ENCODE measurements at places on chromosomes 1 and 21. TPM values are rescaled to one million over a fixed set of nuclear protein-coding genes. Genes with fewer than 3 reads are reported as not detected.
A peak's percentile ranks its signal among the peaks of the same experiment; 100 is the strongest.

OLFML3 gene
- total RNA-seq: 31.2 TPM

KRTAP10-1 gene
- total RNA-seq: not detected

KLHDC7A gene
- 0.91 TPM for total RNA-seq

CCDC181 gene
- 0.24 TPM for total RNA-seq

TTC22 gene
- not detected for total RNA-seq

PDE4B gene
- total RNA-seq: not detected

IVL gene
- not detected for total RNA-seq

UQCRH gene
- total RNA-seq: 534 TPM

PCAT6 gene
- total RNA-seq: not detected

- DNase-seq: no peak
Observed at GRCh38 chr1:84720221-84720780, 30.0 kb upstream of the SSX2IP start.

DNA sequence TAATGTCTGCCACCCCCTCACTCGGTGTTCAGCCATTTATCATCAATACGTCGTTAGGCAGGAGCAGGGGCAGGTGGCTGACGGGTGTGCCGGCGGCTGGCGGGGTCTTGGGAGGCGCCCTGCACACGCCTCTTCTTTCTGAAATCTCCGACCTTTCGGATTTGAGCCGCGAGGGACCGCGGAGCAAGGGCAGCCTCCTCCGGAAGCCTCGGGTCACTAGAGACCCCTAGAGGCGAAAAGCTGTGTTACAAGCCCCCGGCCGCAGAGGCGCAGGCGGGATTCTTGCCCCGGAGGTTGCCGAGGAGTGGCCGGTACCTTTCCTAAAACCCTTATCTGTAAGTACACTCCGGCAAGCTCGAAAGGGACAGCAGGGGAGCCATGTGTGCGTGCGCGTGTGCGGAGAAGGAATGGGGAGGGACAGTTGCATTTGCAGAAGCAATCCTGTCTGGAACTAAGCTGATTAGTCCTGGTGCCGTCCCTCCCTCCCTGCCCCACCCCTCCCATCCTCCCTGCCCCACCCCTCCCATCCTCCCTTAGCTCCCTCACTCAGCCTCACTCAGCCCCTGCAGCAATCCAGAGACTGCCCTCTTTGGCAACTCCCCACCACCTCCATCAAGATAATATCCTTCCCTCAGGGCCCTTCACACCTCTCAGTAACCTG, 11.0 kb downstream of the BRINP2 start:
- peak; percentile 44 for DNase-seq

DNA sequence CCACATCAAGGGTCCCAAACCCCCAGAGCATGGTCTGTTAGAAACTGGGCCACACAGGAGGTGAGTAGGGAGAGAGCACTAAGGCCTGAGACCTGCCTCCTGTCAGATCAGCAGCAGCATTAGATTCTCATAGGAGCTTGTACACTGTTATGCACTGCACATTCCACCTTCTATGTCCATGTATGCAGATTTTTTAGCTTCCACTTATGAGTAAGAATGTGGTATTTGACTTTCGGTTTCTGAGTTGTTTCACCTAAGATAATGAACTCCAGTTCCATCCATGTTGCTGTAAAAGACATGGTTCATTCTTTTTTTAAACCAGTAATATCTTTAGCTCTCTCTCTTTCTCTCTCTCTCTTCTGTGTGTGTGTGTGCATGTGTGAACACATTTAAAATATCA, 663 bp upstream of the GBP6 start:
- no peak for DNase-seq

- DNase-seq: peak; percentile 21
Observed at GRCh38 chr1:61742620-61743430, 545 bp downstream of the PATJ start.

GRCh38 chr1:3939242-3940080, 39.4 kb upstream of the C1orf174 start:
- DNase-seq: no peak

GRCh38 chr1:171313319-171313834, 606 bp upstream of the FMO4 start:
- DNase-seq: no peak

GRCh38 chr1:36910886-36911540, 123.3 kb downstream of the GRIK3 start:
- no peak for DNase-seq

DNA sequence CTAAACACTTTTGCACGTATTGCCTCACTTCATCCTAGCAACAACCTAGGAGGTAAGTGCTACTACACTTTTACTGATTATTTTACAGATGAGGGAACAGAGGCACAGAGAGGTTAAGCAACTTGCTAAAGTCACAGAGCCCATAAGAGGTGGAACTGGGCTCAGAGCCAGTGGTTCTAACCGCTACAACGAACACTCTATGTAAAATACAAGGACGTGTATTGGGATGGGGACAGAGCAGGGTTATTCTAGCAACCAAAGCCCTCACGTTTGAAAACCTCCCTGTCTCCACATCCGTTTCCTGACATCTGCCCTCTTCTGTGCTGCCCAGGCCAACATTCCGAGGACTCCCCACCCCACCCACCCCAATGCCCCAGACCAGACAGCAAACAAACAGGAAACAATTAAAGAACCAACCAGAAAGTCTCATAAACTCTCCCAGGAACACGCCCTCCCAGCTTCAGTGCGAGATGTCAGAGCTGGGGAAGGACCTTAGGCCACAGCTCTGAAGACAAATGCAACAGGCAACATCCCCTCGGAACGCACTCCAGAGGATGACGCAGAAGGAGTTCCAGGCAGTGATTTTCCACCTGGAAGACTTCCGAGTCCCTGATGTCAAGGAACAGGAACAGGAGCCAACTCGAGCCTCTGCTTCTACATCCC, 41.1 kb downstream of the GLIS1 start:
- DNase-seq: no peak

DNA sequence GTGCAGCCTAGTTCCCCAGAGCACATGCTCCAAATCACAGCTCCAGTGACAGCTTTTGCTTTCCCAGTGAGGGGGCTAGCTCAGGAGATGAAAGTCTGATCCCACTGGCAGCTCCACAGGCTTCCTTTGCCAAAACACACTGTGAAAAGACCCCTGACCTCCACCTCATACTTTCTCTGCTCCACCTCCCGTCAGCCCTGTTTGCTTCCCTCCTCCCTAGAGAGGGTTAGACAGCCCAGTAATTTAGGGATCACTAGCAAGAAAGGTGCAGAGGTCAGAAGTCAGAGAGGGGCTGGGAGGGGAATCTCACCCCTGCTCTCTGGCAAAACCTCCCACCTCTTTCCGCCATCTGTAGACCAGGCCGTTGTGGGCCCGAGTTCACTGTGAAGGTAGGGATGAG, 62.8 kb downstream of the PLXNA2 start:
- no peak for DNase-seq

- no peak for DNase-seq
Observed at GRCh38 chr1:89870998-89871397, 50.2 kb downstream of the LRRC8D start.

DNA sequence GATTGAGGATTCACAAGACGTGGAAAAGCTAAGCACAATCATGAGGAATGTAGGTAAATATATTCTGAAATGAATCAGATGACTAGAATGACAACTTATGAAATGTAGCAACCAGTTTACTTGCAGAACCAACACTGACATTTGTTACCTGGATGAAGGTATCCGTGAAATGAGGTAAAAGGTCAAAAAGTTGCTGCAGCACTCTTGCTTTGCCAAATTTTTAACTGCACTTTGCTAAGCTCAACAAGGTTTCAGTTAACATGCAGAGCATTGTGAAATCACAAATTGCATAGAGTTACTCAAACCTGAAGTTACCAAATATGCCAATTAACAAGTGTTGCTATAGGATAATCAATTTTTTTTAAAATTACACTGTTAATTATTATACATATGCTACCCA, 1280.1 kb downstream of the KCNT2 start:
- DNase-seq: no peak

GRCh38 chr21:34707876-34708325, 39.1 kb downstream of the CLIC6 start:
- no peak for DNase-seq

- peak; percentile 60 for DNase-seq
Observed at GRCh38 chr1:179002552-179003345, 22.9 kb upstream of the FAM20B start.
